ENCODE measurements at places on chromosomes 13 and 19.
A peak's percentile ranks its signal among the peaks of the same experiment; 100 is the strongest.

DNA sequence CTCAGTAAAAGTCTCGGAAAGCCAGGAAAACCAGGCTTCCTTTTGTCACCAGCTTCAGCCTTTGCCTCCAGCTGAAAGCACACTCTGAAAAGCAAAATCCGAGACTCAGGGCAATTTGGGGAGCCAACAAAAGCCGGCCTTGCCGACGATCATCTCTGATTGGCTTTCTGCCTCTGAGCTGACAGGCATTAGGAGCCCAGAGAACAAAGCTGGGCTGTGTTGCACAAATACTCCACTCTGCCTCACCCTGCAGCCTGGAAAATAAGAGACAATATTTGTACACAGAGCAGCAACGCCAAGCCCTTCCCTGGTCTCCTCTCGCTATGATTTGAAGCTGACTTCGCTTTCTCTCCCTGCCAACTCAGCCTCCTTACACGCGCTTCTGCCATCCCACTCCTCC, 46.9 kb downstream of the CACNA1A start:
- no peak for DNase-seq

- DNase-seq: no peak
Observed at GRCh38 chr19:49793561-49793840, 19.6 kb downstream of the FUZ start.

DNA sequence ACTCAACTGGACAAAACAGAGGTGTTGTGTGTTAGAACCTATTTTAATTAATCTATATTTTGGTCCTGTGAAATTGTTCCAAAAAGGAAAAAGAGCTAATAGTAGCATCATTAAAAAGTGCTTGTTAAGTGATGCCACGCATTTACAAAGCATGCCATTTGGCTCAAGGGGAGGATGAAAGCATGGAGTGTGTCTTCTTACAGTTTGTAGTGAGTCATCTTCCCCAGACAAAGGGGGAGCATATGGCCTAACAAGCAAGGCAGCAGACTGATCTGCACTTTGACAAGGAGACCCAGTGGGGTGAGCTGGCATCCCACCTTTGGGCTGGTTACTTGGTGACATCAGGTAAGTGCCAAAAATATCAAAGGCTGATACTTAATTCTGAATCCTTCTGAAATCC, 297.0 kb downstream of the FGF9 start:
- DNase-seq: no peak

DNA sequence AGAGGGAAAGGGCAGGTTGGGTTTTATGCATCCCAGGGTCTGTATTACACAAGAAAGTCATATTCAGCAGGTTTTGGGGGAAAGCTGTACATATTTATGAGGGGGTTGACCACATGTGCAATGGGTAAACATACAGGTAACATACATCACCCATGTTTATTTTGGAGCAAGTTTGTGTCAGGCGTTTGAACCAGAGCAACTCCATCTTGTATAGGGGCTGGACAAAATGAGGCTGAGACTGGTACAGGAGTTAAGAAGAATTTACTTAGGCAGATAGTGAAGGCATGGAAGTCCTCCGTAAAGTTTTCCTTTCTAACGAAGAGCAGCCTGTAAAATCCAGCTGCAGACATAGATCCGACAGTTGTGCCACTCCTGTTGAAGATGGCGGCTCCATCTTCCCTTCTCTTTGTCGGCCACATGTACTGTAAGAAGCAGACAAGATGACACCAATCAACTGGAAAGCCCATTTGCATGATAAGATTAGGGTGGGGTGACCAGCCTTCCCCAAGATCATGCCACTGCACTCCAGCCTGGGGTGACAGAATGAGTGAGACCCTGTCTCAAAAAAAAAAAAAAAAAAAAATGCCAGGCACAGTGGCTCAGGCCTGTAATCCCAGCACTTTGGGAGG, 4.7 kb upstream of the NUDT19 start:
- DNase-seq: no peak

DNA sequence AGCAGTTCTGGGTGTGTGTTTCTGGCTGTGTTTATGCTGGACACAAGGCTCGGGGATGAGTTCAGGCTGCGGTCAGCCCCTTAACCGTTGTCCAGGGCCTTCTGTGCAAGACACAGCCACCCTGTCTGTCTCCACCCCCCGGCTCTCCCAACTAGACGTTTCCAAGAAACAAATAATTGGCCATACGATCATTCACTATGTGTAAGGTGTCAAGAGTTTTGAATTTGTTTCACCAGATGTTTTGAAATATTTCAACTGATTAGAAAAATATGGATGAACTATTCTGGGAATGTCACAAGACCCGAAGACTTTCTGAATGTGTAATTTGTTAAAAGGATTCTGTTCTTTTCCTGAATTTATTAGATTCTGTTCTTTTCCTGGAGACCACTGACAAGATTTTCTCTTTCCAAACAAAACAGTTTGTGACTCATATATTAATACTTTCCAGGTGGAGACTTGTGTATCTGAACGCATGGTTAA, 318.2 kb downstream of the MYO16 start:
- DNase-seq: no peak

DNA sequence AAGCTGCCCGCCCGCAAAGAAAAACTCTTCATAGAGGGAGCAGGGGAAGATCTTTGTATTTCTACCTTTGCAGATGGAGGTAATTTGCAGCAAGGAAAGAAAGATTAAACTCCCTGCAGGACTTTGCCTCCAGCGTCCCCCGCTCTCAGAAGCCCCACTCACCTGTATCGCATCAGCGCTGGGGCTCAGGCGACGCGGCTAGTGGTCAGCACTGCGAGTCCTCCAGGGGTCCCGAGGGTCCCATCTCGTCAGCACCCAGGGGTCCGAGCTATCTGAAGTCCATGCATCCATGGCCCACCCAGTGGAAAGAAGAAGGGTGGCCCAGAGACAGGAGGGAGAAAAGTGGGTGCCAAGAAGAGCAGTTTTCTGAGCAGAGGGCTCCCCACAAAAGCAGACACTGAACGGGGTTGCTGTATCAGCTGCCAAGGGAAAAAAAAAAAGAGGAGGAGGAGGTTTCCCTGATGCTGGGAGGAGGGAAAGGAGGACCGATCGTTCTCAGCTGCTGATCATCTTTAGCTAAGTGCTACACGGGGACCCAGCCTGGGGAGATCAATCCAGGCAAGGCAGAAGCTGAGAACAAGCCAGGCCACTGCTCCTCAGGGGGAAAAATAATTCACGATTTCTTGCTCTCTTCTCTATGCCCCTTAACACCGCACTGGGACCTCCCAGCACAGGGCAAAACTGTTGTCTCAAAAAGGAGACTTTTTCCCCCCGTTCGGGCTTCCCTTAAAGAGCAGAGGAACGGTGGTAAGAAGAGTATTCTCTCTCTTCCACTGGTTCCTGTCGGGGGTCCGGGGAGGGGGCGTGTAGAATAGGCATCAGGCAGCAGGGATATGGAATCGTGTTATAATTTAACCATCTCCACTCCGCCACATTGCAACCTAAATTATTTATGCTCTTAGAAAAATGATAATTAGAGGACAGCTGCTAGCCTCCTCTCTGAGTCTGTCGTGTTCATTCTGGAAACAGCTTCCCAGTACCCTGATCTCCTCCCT, 117.7 kb upstream of the CACNA1A start:
- DNase-seq: no peak

DNA sequence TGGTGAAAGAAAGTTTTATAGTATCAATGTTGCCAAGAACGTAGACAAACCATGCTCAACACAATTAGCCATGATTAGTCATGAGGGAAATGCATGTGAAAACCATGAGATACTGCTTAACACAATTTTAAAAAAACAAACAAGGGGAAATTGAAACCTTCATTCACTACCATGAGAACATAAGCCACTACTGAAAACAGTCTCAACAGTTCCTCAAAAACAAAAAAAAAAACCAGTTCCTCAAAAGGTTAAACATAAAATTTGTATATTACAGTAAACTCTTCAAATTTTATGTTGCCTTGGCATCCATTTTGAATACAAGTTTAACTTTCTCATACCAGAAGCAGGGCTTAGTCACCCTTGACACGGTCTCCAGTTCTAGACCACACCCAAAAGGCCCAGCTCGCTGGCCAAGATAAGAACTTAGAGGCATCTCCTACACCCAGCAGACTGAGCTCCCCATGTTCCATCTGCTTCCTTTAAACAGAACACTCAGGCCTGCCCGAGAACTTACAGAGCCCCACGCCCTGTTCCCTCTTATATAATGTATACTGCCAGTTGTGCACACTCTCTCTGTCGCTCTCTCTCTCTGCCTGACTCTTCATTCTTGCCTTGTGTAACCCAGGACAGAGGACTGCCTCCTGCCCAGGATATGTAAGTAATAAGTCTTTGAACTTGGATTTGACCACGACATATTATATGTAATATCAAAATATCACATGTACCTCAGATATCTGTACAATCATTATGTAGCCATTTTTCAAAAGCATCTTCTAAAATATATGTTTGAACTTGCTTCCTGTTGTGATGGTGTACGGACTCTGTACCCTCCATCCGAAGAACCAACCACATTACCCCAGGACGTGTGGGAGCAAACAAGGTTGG, 67.4 kb downstream of the STK24 start:
- peak; percentile 64 for DNase-seq

- DNase-seq: peak; percentile 74
Observed at GRCh38 chr19:39372047-39372802, 18.7 kb downstream of the PAF1 start.

Measured in upper lobe of right lung (tissue), 1 donor.